ENCODE measurements at places on chromosomes 16 and 17.

GRCh38 chr16:74936902-74937560 is 47.9 kb downstream of the WDR59 start:
- no peak for DNase-seq

- no peak for DNase-seq
These were observed 14.9 kb downstream of the CCL17 start for GRCh38 chr16:57419506-57419905.

GRCh38 chr17:19579192-19579761 is 45.6 kb downstream of the SLC47A1 start:
- no peak for DNase-seq

- DNase-seq = no peak
These were observed 42.3 kb downstream of the HNF1B start for GRCh38 chr17:37702598-37702997.

DNA sequence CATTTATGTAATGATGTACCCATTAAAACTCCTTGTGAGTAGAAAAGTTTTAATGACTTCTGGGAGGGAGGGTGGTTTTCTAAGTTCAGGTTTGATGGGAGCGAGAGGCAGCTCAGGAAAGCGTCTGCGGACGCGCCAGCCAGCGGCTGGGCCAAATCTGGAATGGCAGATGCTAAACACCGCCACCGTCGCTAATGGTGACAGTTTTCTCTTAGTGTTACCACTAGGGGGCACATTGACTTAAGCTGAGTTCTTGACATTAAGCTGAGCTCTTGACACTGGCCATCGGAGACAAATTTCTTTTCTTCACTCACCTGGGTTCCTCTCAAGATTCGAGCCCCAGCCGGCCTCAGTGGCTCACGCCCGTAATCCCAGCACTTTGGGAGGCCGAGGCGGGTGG is 6.7 kb downstream of the TRPV1 start:
- DNase-seq = no peak

DNA sequence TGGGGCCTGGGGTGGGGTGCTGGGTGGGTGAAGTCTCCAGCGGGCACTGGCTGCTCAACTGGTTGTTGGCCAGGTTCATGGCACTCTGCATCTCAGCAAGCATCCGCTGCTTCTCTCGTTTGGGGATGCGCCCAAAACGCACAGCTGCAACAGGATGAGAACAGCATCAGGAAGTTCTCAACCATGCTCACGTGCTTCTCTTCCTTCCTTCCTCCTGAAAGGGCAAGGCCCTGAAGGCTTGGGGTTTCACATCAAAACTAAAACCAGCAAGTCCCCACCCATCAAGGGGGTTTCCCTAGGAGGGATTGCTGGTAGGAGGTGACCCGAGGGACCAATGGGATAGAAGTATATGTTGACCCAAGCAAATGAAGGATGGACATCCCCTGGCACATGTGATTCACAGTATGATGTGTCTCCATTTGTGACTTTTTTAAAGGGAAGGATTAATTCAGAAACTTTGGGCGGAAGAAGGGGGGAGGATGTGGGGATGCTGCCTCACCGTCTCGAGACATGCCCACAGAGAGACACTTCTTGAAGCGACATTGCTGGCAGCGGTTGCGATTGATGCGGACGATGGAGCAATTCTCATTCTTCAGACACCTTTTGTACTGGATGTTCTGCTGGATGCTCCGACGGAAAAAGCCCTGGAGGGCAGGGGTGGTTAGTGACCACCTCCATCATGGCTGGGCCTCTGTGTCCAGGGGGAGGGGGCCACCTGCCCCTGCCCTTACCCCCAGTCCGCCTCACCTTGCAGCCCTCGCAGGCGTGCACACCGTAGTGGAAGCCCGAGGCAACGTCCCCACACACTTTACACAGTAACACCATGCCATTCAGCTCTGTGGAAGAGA is 4.2 kb downstream of the NR1D1 start:
- peak; percentile 53 for DNase-seq

DNA sequence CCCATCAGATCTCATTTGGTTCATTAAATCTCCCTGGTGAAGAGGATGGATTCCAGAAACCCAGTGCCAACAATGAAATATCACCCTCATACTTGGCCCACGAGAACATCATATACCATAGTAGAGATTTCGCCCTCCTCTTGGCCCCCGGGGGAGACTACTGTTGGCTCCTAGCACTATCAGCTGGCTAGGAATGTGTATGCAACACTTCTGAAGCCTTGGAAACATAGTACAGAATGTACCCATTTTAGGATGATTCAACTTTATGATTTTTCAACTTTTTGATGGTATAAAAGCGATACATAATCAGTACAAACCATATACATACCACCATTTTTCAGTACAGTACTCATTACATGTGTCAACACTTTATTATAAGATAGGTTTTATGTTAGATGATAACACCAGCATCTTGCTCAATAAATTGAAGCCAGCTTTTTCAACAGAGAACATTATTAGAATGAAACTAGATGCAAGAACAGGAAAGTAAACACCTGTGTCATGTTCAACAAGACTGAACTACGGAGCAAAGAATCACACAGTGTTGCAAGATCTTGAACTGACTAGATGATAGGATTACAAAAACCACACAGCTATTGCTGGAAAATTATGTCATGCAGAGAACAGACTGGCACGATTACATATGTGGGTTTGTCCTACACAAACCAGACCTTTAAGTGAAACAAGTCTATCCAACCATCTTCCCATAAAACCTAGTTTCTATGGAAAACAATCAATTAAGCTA is 17.2 kb downstream of the RSL1D1 start:
- DNase-seq = no peak

DNA sequence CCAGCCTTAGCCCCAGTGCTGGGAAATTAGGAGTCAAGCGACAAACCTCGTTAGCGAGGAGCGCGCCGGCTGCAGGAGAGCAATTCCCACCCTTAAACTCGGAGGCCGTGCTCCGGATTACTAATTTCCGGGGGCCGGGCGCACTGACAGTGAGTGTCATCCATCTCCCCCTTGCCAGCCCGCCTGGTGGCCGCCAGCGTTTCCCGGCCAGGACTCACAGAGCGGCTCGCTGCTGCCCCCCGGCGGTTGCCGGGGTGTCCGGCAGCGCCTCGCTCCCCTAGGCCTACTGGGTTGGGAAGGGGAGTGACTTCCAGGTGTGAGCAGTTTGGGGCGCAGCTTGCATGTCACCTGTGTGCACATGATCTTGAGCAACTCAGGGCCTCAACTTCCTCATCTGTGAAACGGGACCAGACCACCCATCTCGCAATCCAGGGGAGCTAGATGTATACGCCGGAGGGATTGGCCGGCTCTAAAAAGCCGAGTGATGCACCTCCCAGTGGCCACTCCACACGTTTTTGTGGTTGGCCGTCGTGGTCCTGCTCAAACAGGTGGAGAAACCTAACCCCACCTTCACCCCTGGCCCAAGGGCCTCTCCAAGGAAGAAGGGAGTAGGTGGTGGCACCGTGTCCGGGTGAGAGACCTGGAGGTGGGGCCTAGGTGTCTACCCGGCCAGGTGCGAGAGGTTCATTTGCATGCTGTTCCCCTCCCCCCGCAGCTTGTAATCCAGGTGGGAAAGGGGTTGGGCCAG is 2.5 kb upstream of the GSE1 start:
- DNase-seq = peak; percentile 83

DNA sequence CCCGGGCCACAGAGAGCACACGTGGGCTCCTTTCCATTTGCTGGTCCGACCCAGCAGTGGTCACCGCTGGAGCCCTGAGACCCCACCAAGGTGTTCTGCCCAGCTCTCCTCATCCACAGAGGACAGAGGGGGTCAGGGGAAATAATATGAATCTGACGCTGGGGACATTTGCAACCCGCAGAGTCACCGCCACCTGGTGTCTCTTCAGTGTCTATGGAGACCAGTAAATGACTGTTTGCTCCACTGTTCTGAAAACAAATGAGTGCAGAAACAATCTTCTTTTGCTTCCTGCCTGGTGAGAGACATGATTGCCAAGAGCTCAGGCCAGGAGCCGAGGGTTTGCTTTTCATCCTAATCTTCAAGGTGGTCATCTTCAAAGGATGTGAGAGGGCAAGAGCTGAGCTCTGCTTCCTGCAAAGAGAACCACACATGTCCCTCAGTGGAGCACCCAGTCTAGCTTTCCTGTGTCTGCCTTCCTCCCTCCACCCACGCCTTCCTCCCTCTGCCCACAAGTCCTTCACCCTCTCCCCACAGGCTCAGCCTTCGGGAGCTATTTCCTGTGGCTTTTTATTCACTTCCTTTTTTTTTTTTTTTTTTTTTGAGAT is 14.7 kb upstream of the KLHDC4 start:
- peak; percentile 81 for DNase-seq

GRCh38 chr16:23712976-23713375 is at the start of gene ERN2:
Gene ERN2 (minus strand): TSS chr16:23713222. CDS start chr16:23713187, 35 bp downstream.
- no peak for DNase-seq

- DNase-seq = no peak
These were observed 12.6 kb downstream of the C1QTNF1 start for GRCh38 chr17:79036596-79036995.

GRCh38 chr17:13230350-13231264 is 212.8 kb upstream of the ELAC2 start:
- no peak for DNase-seq

- no peak for DNase-seq
These were observed 29.1 kb upstream of the HAPSTR1 start for GRCh38 chr16:9062301-9062700.

DNA sequence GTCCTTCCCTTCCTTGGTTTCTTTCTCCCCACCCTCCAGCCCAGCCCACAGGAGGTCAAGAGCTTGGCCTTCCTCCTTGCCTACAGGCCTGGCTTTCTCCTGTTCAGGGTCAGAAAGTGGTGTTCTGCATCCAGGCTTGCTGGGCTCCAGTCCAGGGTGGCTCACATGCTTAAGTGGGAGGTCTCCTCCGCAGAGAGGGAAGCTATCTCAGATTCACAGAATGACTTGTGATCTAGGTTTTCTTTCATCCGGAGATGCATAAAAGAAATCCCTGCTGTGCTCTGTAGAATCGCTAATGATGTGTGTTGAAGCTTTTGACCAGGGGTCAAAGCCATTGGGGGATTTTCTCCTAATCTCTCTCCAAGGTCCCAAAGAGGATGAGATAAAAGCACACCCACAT is 382.3 kb upstream of the EEF2KMT start:
- DNase-seq = no peak

- no peak for DNase-seq
These were observed 835.3 kb upstream of the EEF2KMT start for GRCh38 chr16:5932906-5933305.

DNA sequence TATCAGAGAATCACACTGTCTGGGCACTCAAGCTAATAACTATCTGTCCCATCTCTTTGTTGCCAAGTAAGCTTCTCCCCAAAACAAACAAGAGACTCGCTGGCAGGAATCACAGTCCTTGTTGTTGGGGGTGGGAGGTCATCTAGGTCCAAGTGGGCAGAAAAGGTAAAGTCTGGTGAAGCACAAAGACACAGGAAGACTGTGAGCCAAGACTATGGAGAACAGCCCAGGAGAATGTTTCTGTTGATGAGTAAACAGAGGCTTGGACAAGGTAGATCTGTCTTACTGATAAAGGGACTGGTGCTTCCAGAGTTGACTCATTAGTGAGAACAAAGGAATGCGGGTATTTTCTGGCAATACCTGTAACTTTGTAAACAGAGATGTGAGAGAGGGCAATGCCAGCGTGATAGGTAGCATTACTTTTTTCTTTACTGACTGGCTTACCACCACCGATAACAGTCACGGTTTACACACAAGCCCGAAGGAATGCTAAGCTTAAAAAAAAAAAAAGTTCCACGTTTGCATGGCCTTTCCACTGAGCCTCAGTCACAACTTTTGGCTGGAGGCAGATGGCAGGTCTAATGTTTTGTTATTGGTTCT is 11.5 kb upstream of the MMD start:
- no peak for DNase-seq

- DNase-seq = no peak
These were observed 38.4 kb downstream of the PTRH2 start for GRCh38 chr17:59668816-59669215.

- DNase-seq = no peak
These were observed 159.2 kb upstream of the CDH5 start for GRCh38 chr16:66207139-66207882.

DNA sequence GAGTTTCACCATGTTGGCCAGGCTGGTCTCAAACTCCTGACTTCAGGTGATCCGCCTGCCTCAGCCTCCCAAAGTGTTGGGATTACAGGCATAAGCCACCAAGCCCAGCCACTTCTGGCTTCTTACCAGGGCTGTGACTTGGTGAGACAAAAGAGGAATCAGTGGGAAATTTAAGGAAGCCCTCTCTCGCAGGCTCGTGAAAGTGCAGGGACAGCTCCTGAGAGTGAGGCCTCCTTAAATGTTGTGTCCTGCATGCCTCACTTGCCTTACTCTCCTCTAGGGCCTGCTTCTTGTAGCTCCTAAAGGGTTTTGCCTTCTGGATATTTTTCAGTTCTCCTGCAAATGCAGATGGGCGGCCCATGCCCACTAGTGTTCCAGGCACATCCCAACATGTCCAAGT is 5.2 kb downstream of the AHSP start:
- DNase-seq = no peak

DNA sequence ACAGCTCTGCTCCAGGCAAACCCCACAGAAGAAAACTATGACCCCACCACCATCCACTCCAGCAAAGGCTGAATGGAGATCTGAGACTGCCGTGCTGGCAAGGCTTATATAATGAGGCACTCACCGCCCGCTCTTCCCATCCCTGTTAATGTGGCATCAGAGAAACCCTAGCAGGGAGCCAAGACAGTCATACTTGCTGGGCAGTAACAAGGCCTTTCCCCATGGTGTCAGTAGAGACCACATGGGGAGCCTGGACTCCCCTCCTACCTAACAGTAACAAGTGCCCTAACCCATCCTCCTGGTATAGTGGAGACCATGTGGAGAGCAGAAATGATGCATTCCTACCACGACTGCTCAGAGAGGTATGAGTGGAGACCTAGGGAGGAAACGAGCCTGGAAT is 235.2 kb downstream of the C16orf78 start:
- peak; percentile 35 for DNase-seq

DNA sequence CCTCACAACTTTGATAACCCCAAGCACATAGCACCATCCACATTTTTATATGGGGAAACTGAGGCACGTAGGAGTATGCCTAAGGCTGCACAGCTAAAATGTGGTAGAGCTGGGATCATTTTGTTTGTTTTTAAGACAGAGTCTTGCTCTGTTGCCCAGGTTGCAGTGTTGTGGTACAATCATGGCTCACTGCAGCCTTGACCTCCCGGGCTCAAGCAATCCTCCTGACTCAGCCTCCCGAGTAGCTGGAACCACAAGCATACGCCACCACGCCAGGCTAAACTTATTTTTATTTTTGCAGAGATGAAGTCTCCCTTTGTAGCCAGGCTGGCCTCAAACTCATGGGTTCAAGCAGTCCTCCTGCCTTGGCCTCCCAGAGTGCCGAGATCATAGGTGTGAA is 81.0 kb upstream of the GSE1 start:
- no peak for DNase-seq

GRCh38 chr17:18987230-18987610 is 17.3 kb downstream of the FAM83G start:
- no peak for DNase-seq

- DNase-seq = no peak
These were observed 34.7 kb downstream of the CDRT15 start for GRCh38 chr17:14201988-14202380.

All from Ammon's horn (tissue), 1 donor.